ENCODE measurements at places on chromosomes 6 and 20.

DNA sequence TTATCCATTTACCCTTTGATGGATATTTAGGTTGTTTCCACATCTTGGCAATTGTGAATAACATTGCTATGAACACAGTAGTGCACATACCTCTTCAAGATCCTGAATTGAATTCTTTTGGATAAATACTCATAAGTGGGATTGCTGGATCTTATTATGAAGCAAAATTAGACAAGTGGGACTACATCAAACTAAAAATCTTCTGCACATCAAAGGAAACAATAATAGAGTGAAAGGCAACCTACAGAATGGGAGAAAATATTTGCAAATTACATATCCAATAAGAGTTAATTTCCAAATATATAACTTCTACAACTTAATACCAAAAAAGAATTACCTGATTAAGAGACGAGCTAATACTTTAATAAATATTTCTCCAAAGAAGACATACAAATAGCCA lies 38.4 kb upstream of the BCAS1 start:
- DNase-seq: no peak

- no peak for DNase-seq
Measured at GRCh38 chr6:71091956-71092355, 135.1 kb upstream of the B3GAT2 start.

DNA sequence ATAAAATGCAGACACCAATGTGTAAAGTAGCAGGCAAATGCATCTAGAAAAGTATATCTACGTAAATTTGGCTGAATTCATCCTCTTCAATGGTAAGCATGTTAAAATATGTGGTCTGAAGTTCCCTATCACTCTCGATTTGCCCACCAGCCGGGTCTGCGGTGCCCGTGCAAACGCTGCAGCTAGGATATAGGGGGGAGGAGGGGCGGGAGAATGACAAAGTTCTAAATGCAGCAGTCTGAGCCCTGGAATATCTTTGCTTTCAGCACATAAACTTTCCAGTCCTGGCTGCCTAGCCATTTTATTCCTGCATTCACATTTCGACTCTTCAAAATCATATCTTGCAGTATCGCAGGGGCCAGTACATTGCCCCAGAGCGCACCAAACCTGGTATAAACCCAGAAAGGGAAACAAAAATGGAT lies 708 bp downstream of the NRN1 start:
- DNase-seq: no peak

GRCh38 chr6:31954511-31954910 lies 4.3 kb downstream of the NELFE start:
- DNase-seq: no peak

DNA sequence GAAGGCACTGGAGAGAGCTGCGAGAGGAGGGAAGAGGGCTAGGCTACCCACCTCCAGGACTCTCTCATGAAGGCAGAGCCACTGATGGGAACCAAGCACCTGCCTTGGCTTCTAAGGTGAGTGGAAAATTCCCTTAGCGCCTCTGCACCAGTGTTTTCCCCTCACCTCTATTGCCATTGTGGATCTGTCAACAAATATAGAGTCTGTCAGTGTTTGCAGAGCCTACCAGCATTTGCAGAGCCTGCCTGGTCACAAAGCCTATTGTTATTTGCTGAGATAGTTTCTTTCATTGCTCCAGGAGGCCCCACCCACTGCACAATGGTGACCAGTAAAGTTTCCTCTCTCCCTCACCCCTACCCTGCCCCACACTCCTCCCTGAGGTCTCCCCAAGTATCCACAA lies 141.9 kb downstream of the MRPL14 start:
- DNase-seq: no peak

DNA sequence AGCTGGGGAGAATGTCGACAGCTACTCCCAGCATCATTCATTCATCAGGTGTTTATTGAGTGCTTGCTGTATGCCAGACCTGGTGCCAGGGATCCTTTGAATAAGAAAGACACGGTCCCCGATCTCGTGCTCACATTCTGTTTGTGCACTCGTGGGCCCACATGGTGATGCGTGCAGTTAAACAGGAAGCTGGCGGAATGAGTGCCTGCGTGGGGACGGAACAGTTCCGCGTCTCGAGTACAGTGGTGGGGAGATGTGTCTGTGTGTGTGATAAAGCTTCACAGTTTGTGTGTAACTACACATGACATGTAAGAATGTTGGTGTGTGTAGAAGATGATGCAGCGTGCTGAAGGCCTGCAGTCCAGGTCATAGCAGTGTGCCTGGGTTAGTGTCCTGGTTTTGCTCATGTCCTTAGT lies 6.5 kb downstream of the RBM38 start:
- no peak for DNase-seq

DNA sequence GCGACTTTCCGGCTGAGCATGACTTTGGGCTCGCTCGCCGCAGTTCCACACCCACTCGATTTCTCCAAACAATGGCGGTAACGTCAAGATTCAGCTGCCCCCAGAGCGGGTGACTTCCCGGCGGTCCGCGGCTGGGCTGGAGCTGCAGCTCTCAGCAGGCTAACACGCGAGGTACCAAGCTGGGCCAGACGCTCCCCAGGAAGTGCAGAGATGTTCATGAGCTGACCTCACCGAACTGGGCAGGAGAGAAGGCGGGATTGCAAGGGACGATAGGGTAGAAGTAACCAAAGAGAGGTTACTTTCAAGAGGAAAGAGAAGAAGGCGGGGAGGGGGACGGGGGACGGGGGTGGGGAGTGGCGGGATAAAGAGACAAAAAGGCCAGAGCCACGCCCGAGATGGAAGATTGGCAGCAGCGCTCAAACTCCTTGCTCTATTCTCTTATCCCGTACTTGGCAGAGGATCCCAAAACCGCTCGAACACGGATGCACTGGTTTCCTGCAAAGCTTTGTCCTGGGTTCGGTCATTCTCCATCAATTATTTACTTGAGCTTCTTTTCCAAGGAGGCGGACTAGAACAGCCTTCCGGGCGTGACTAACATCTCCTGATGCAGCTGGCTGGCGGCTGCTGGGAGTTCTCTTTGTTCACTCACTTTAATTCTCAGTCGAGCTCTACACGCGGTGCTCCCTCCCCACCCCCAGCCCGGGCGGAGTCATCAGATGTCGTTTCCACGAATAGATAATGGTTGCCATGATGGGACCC lies at the start of gene MTCL3:
TSS of gene MTCL3 (minus strand) at position 626 of the 759 bp plus-strand sequence.
- DNase-seq: peak; percentile 78

- DNase-seq: no peak
Measured at GRCh38 chr20:59443550-59443949, 143.1 kb downstream of the EDN3 start.

- DNase-seq: no peak
Measured at GRCh38 chr6:37979392-37980221, 160.1 kb downstream of the ZFAND3 start.

All from HCEC 1CT (cell line).